A549 treated with AZD2906 at 1 μM for 4 hours (cell line): ENCODE measurements at places on chromosomes 3 and 15. TPM values are rescaled to one million over a fixed set of nuclear protein-coding genes. Genes with fewer than 3 reads are reported as not detected.

The PIF1 gene
- 9.8 to 17.7 TPM (median 16.7 TPM) in 5 replicates for total RNA-seq

The TMEM207 gene
- not detected in 5 replicates for total RNA-seq

The ACTRT3 gene
- total RNA-seq: 2.6 to 3.3 TPM (median 3.1 TPM) in 5 replicates

The CMTM8 gene
- total RNA-seq: 8.7 to 14.7 TPM (median 13.9 TPM) in 5 replicates

The CIDEC gene
- 75.0 to 98.5 TPM (median 81.8 TPM) in 5 replicates for total RNA-seq

The DIPK2A gene
- total RNA-seq: 5.2 to 6.3 TPM (median 5.8 TPM) in 5 replicates

The MINDY2 gene
- 4.0 to 5.7 TPM (median 5.3 TPM) in 5 replicates for total RNA-seq

The SCG3 gene
- total RNA-seq: 0.03 to 0.06 TPM (median 0.05 TPM) in 4 of 5 replicates, not detected in the other

The ESYT3 gene
- total RNA-seq: 0.37 to 0.85 TPM (median 0.57 TPM) in 5 replicates

The RHCG gene
- 37.6 to 51.2 TPM (median 44.0 TPM) in 5 replicates for total RNA-seq

The APOD gene
- total RNA-seq: 1.3 to 2.1 TPM (median 1.6 TPM) in 5 replicates

The TMCO5A gene
- not detected in 5 replicates for total RNA-seq

The BCHE gene
- 0.63 to 1.1 TPM (median 0.85 TPM) in 5 replicates for total RNA-seq

The AVEN gene
- 19.9 to 24.2 TPM (median 23.4 TPM) in 5 replicates for total RNA-seq

The IL17RD gene
- 0.56 to 1.2 TPM (median 0.97 TPM) in 5 replicates for total RNA-seq

The MAGEL2 gene
- 0.02 TPM in 1 of 5 replicates, not detected in the others for total RNA-seq

The GHSR gene
- not detected in 5 replicates for total RNA-seq

The C3orf18 gene
- 2.1 to 2.7 TPM (median 2.4 TPM) in 5 replicates for total RNA-seq

The IDH2 gene
- 40.3 to 50.4 TPM (median 45.6 TPM) in 5 replicates for total RNA-seq

The SLC22A13 gene
- 0.06 to 0.14 TPM (median 0.09 TPM) in 4 of 5 replicates, not detected in the other for total RNA-seq

The SERPINI2 gene
- not detected in 5 replicates for total RNA-seq

The PPARG gene
- 36.7 to 41.7 TPM (median 39.5 TPM) in 5 replicates for total RNA-seq

The DNASE1L3 gene
- 0.05 to 0.11 TPM (median 0.10 TPM) in 4 of 5 replicates, not detected in the other for total RNA-seq

The FAM174B gene
- total RNA-seq: 7.5 to 10.0 TPM (median 8.1 TPM) in 5 replicates

The EPHA6 gene
- total RNA-seq: 0.06 to 0.24 TPM (median 0.09 TPM) in 5 replicates

The CCDC13 gene
- total RNA-seq: 0.26 to 0.50 TPM (median 0.45 TPM) in 5 replicates

The LHFPL4 gene
- 0.07 to 0.15 TPM (median 0.10 TPM) in 5 replicates for total RNA-seq

The SYNPR gene
- not detected in 5 replicates for total RNA-seq

The FAM3D gene
- total RNA-seq: not detected in 5 replicates

The CD86 gene
- 0.07 TPM in 1 of 5 replicates, not detected in the others for total RNA-seq

The RHOV gene
- total RNA-seq: 2.9 to 4.4 TPM (median 3.7 TPM) in 5 replicates

The PAK6 gene
- 0.21 to 0.46 TPM (median 0.29 TPM) in 5 replicates for total RNA-seq

The ST3GAL6 gene
- total RNA-seq: 0.68 to 1.00 TPM (median 0.86 TPM) in 5 replicates

The CCDC50 gene
- total RNA-seq: 22.7 to 26.2 TPM (median 26.2 TPM) in 5 replicates

The TGM4 gene
- 0.13 to 0.23 TPM (median 0.19 TPM) in 5 replicates for total RNA-seq

The TJP1 gene
- total RNA-seq: 57.8 to 93.2 TPM (median 72.8 TPM) in 5 replicates

The IL20RB gene
- 0.76 to 1.1 TPM (median 0.98 TPM) in 5 replicates for total RNA-seq

The FOXL2NB gene
- total RNA-seq: 0.68 to 1.1 TPM (median 0.95 TPM) in 5 replicates

The HCN4 gene
- total RNA-seq: 0.26 to 0.38 TPM (median 0.30 TPM) in 5 replicates

The TF gene
- total RNA-seq: 1.2 to 2.1 TPM (median 1.5 TPM) in 5 replicates

The CCDC9B gene
- total RNA-seq: 19.1 to 21.4 TPM (median 20.8 TPM) in 5 replicates

The IL5RA gene
- not detected in 5 replicates for total RNA-seq

The PROS1 gene
- total RNA-seq: 10.1 to 12.5 TPM (median 11.6 TPM) in 5 replicates

The PIK3CB gene
- total RNA-seq: 14.7 to 22.0 TPM (median 16.6 TPM) in 5 replicates

The SENP5 gene
- total RNA-seq: 5.3 to 7.1 TPM (median 5.9 TPM) in 5 replicates

The FANCD2OS gene
- total RNA-seq: not detected in 5 replicates

The EIF5A2 gene
- total RNA-seq: 11.4 to 12.9 TPM (median 12.3 TPM) in 5 replicates

The SCAANT1 gene
- total RNA-seq: not detected in 5 replicates

The GOLGA6D gene
- total RNA-seq: 0.02 to 0.03 TPM in 2 of 5 replicates, not detected in the others

The ZDHHC19 gene
- 0.22 to 0.35 TPM (median 0.29 TPM) in 4 of 5 replicates, not detected in the other for total RNA-seq

The SLC6A11 gene
- total RNA-seq: 0.06 to 0.09 TPM (median 0.07 TPM) in 5 replicates

The KNG1 gene
- total RNA-seq: 0.03 TPM in 3 of 5 replicates, not detected in the others

The KAT2B gene
- total RNA-seq: 4.6 to 6.7 TPM (median 5.9 TPM) in 5 replicates

The MTMR10 gene
- 13.0 to 20.0 TPM (median 16.0 TPM) in 5 replicates for total RNA-seq

The TMEM42 gene
- total RNA-seq: 8.1 to 12.5 TPM (median 11.9 TPM) in 5 replicates

The GABRB3 gene
- total RNA-seq: 58.2 to 73.8 TPM (median 71.1 TPM) in 5 replicates

The AADACL2 gene
- total RNA-seq: not detected in 5 replicates

The ACKR2 gene
- total RNA-seq: 0.09 to 0.13 TPM (median 0.10 TPM) in 3 of 5 replicates, not detected in the others
